Thyroid gland (tissue), 4 donors: ENCODE measurements at places on chromosomes 7 and 10. TPM values are rescaled to one million over a fixed set of nuclear protein-coding genes. Genes with fewer than 3 reads are reported as not detected.

The RASA4 gene
- total RNA-seq: 39.7 TPM

The SEMA3E gene
- total RNA-seq: 1.3 TPM

The MMP21 gene
- not detected for total RNA-seq

The RADIL gene
- total RNA-seq: 7.1 TPM

The ALOX5 gene
- 8.1 TPM for total RNA-seq

The THSD7A gene
- 5.7 TPM for total RNA-seq

The FAM25A gene
- not detected for total RNA-seq

The PNLIP gene
- total RNA-seq: not detected

The ENTPD1 gene
- 11.3 TPM for total RNA-seq

The FAS gene
- 34.1 TPM for total RNA-seq

The OR2A5 gene
- total RNA-seq: not detected

The MSMB gene
- not detected for total RNA-seq

The CPA1 gene
- not detected for total RNA-seq

The FHIP2A gene
- 43.7 TPM for total RNA-seq

The PTER gene
- total RNA-seq: 21.0 TPM

The PSMA2 gene
- 64.5 TPM for total RNA-seq

The MMD2 gene
- total RNA-seq: not detected

The CADPS2 gene
- 27.7 TPM for total RNA-seq

The TLX1 gene
- not detected for total RNA-seq

The CCDC136 gene
- total RNA-seq: 4.9 TPM

The VAX1 gene
- total RNA-seq: not detected

The ZNF485 gene
- total RNA-seq: 1.9 TPM

The ODAD2 gene
- 0.50 TPM for total RNA-seq

The GBX1 gene
- not detected for total RNA-seq

The CPN1 gene
- total RNA-seq: not detected

The SLC18A3 gene
- not detected for total RNA-seq

The AKR1C4 gene
- total RNA-seq: not detected

The SLC13A1 gene
- total RNA-seq: not detected

The KIF5B gene
- 83.6 TPM for total RNA-seq

The ARHGAP19 gene
- 9.8 TPM for total RNA-seq

The FAM237B gene
- not detected for total RNA-seq

The IFIT1B gene
- total RNA-seq: not detected

The SMIM30 gene
- total RNA-seq: 80.9 TPM

The CYP2C18 gene
- total RNA-seq: not detected

The CYP2C19 gene
- total RNA-seq: not detected

The CPA5 gene
- not detected for total RNA-seq

The CAV2 gene
- total RNA-seq: 210 TPM

The ARHGEF5 gene
- 104 TPM for total RNA-seq

The DNMBP gene
- 12.2 TPM for total RNA-seq

The GALNT11 gene
- 79.5 TPM for total RNA-seq

The GPRIN2 gene
- total RNA-seq: 9.4 TPM

The ARHGEF35 gene
- 31.0 TPM for total RNA-seq

The ZNF33A gene
- total RNA-seq: 50.3 TPM

The MYO3A gene
- 1.9 TPM for total RNA-seq
